AG09309 (cell line): ENCODE measurements at places on chromosomes 7 and 10.

- no peak for DNase-seq
Measured at GRCh38 chr7:92766461-92767003, 69.8 kb downstream of the CDK6 start.

GRCh38 chr7:113404245-113404644, 285.9 kb upstream of the SMIM30 start:
- DNase-seq = no peak

DNA sequence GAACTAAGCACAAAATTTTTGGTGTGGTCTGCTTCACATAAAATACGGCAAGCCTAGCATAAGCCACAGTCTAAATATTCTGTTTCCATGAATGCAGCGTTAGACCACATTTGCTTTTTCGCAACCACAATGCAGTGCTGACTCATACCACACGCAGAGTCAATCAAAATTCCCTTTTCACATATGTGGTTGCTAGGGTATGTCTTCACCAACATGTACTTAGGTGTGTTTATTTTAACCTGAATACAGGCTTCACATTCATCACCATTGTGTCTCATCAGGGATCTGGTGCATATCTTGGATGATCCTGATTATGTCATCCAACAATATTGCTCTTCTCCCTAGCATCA, 90.8 kb downstream of the CHN2 start:
- peak; percentile 62 for DNase-seq

DNA sequence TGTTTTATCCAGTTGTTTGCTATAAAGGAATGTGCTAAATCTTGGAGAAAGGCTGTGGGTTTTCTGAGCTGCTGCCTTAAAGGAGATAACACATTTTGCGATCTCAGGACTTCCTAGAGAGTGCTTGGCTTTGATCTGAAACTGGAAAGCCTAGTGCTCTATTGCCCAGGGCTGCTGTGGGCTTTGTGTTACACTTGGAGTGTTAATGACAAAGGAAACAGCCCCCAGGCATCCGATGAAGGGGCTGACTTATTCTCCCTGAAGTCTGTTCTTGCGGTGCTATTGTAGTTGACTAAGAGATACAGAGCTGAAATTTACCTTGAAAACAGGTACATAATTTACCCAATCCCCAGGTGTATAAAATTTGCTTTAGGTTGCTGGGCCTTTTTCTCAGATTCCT, 74.5 kb downstream of the SND1 start:
- DNase-seq = no peak

DNA sequence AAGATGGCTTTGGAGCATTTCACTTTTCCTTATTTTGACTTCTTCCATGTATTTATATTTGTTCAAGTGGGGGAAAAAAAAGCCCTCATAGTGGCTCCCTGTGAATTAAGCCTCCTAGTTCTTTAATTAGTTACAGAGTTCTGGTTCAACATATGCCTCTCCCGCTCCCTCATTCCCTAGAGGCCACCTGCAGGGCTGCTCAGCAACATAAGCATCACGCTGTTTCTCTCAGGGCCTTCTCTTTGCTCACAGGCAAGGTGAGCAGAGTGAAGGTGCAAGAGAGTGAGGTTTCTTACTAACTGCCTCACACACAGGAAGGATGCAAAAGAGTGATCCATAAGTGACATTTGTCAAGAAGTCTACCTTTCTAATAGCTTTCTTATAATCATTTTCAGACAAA, 196.7 kb downstream of the SEMA3E start:
- no peak for DNase-seq

DNA sequence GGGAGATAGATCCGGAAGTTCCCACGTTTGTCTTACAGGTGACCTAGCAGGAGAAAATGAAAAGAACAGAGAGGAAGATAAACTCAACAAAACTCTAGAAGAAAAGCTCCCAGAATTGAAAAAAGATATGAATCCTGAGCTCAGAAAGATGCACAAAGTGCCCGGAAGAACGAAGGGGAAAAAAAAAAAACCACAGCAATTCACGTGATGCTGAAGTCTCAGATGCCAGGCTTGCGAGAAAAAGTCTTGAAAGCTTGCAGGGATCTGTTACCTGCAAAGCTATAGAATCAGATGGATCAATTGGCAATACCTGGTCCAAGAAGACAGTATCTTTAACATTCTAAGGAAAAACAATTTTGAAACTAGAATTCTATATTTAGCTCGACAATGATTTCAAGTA, 33.5 kb downstream of the CARD11 start:
- no peak for DNase-seq

GRCh38 chr7:115707258-115708012, 323.1 kb downstream of the TFEC start:
- no peak for DNase-seq

- no peak for DNase-seq
Measured at GRCh38 chr10:16509996-16510395, 11.7 kb downstream of the C1QL3 start.

GRCh38 chr7:23347682-23348180, 48.6 kb downstream of the MALSU1 start:
- DNase-seq = peak; percentile 55

GRCh38 chr10:15339892-15340291, 31.2 kb downstream of the FAM171A1 start:
- DNase-seq = no peak

- no peak for DNase-seq
Measured at GRCh38 chr10:91104193-91105041, 116.0 kb upstream of the PCGF5 start.

GRCh38 chr10:59432207-59432900, 70.0 kb upstream of the FAM13C start:
- no peak for DNase-seq

DNA sequence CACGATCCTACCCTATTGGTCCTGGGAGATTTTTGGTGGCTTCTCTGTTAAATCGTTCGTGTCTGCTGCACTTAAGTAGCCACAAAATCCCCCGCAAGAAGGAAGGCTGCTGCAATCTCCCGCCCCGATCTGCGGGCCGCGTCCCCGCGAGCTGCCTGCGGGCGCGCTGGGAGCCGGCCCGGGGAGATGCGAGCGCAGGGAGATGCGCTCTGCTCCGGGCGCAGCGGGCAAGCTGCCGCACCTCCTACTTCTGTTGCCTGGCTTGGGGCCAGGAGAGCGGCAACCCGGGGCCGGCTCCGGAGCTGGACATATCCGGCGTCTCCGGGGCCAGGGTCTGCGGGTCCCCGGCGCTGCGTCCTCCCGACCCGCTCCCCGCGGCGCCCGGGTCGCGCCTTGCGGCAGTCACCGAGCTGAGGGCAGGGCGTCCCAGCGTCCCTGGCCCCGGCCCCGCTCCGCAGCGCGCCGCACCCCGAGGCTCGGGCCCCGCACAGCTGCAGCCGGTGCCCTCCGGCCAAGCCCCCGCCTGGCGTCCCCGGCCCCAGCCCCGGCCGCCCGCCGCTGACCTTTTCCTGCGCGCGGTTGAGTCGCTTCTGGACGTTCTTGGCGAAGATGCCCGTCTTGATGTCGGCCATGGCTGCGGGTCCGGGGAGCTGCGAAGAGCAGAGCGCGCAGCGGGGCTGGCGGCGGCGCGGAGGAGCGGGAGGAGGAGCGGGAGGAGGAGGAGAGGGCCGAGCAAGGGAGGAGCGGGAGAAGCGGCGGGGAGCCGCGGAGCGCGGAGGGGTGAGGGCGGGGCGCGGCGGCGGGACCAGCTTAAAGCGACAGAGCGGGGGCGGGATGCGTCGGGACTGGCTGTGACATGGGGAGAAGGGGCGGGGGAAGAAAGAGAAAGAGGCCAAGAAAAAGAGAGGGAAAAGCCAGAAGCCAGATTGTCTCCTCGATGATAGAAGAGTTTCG, at the start of gene AMPH:
TSS of gene AMPH (minus strand) at position 654 of the 954 bp plus-strand sequence. CDS start at position 632, 22 bp downstream.
- DNase-seq = no peak

DNA sequence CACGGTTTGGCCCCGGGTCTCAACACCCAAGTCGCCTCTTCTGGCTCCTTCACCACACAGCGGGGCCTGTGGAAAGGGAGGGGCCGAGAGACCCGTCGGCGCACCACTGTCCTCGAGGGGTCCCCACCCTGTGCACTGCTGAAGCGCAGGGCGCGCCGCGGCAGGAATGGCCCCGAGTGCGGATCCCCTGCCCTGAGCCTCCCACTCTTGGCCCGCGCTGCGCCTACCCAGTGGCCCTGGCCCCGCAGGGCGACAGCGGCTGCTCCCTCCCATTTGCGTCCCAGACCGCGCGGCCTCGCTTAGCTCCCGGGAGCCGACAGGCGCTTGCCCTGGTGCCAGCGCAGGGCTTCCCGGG, 2.1 kb upstream of the SFMBT2 start:
- no peak for DNase-seq

GRCh38 chr7:157587805-157588560, 251.2 kb downstream of the DNAJB6 start:
- DNase-seq = no peak

- DNase-seq = peak; percentile 3
Measured at GRCh38 chr10:34010891-34011290, 676.4 kb upstream of the NRP1 start.
